Breast epithelium (tissue), 4 donors: ENCODE measurements at places on chromosomes 3 and 15. TPM values are rescaled to one million over a fixed set of nuclear protein-coding genes. Genes with fewer than 3 reads are reported as not detected.

DNA sequence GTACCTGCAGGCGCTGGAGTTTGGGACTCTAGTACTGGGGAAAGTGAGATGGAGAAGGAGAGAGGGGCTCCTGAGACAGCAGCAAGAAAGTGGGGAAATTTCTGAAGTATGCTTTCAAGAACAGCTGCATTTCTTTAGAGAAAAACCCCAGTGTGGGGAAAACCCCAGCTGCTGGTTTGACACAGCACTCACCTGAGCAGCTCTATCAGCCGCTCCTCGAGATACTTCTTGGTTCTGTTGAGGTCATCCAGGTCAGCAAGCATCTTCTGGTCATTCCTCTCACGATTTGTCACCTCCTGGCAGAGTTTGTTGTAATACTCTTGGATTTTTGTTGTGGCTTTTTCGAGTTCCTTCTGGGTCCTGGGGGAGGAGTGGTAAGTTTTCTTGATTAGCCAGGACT lies 18.8 kb downstream of the CXCR6 start:
- DNase-seq = no peak
- H3K36me3 ChIP-seq = peaks cover 23% of the 10 kb centered on the region
- H3K27me3 ChIP-seq = no peaks in the 10 kb centered on the region
- H3K4me3 ChIP-seq = no peak overlapping the region
- no peak overlapping the region for H3K27ac ChIP-seq
- H3K4me1 ChIP-seq = no peaks in the 10 kb centered on the region

DNA sequence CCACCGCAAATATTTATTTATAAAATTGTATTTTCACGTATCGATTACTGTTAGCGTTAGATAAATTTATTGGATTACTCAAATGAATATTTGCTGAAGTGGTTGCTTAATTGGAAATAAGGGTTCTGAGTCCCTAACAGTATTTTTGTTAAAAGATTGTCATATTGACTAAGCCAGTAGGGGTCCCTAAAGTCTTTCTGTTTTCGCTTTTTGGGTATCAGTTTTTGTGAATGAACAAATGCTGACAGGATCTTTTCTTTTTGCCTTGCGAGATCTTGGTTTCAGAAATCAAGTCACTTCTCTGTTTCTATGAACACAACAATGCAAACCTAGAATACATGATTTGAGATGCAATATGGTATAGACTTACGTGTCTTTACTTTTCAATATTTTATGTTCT lies 7.1 kb downstream of the RAD51 start:
- H3K4me3 ChIP-seq = no peak overlapping the region
- H3K27me3 ChIP-seq = no peaks in the 10 kb centered on the region
- H3K27ac ChIP-seq = no peak overlapping the region
- no peaks in the 10 kb centered on the region for H3K4me1 ChIP-seq
- no peak for DNase-seq

- H3K36me3 ChIP-seq = no peaks in the 10 kb centered on the region
- no peak overlapping the region for H3K27ac ChIP-seq
- no peak overlapping the region for H3K4me3 ChIP-seq
- peak; percentile 73 for DNase-seq
- H3K4me1 ChIP-seq = no peaks in the 10 kb centered on the region
Observed at GRCh38 chr15:39213385-39213840, 367.5 kb upstream of the THBS1 start.

DNA sequence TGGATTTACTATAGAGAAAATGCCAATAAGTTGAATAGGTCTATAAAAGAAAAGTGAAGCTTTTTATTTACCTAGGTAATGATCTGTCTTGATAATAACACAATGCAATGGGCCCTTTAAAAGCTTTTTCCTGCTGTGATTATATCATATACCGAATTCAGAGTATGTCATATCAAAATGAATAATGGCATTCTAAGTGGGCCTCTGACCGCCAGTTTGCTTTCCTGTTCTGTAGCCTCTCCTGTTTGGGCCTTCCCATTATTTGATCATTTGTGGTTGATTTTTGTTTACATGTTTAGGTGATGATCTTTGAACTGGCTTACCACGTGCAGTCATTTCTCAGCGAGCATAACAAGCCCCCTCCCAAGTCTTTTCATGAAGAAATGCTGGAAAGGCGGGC lies 14.9 kb downstream of the EIF2AK4 start:
- H3K27ac ChIP-seq = no peak overlapping the region
- no peak overlapping the region for H3K4me3 ChIP-seq
- H3K4me1 ChIP-seq = no peaks in the 10 kb centered on the region
- no peak for DNase-seq
- peaks cover 4% of the 10 kb centered on the region for H3K36me3 ChIP-seq

- H3K4me3 ChIP-seq = no peak overlapping the region
- H3K27me3 ChIP-seq = no peaks in the 10 kb centered on the region
- DNase-seq = no peak
Observed at GRCh38 chr3:70990185-70990584, 593.3 kb downstream of the FOXP1 start.

Gene CCR1
- 9.2 TPM for total RNA-seq

- DNase-seq = no peak
- no peaks in the 10 kb centered on the region for H3K27me3 ChIP-seq
- no peaks in the 10 kb centered on the region for H3K4me1 ChIP-seq
- no peaks in the 10 kb centered on the region for H3K36me3 ChIP-seq
- H3K27ac ChIP-seq = no peak overlapping the region
Observed at GRCh38 chr15:53827355-53827754, 67.9 kb upstream of the WDR72 start.

DNA sequence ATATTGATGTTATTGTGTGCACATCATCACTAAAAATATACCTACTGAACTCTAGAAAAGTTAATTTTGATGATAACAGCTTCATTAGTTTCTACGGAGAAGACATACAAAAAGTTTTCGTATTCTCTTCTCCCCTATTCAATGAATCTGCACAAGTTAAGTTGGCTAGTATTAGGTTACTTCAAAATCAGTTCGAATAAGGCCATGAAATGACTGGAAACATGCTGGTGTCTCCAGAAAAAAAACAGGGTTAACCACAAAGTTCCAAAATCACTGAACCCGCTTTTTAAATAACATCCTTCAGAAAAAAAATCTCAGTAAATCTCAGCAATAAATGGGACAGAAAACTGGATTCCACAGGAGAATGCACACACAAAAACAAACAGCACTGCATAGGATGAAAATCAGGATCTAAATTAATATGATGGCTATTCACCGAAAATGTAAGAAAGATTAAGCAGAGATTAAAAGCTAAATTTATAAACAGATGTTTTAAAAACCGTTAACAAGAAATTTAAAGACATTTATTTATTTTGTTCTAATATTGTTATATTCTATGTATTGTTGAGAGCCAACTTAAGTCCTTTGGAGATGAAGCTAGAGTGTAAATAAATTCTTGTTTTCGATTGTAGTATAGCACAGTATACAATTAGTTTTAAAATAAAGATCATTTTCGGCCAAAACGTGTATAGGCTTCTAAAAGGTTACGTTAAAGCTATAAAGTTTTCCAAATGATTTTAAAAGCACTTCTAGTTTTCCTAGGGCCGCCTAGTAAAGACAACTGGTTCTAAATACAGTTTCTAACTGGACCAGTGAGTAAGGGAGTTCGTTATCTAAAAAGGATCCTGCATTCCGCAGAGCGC lies 1.0 kb downstream of the IGSF11 start:
- no peaks in the 10 kb centered on the region for H3K27me3 ChIP-seq
- DNase-seq = no peak
- H3K36me3 ChIP-seq = no peaks in the 10 kb centered on the region
- H3K27ac ChIP-seq = no peak overlapping the region
- no peaks in the 10 kb centered on the region for H3K4me1 ChIP-seq

GRCh38 chr15:96053031-96053780 lies 277.3 kb upstream of the NR2F2 start:
- no peaks in the 10 kb centered on the region for H3K4me1 ChIP-seq
- no peaks in the 10 kb centered on the region for H3K27me3 ChIP-seq
- no peaks in the 10 kb centered on the region for H3K36me3 ChIP-seq
- peak overlapping the region; percentile 48 for H3K27ac ChIP-seq
- peak overlapping the region; percentile 15 for H3K4me3 ChIP-seq

DNA sequence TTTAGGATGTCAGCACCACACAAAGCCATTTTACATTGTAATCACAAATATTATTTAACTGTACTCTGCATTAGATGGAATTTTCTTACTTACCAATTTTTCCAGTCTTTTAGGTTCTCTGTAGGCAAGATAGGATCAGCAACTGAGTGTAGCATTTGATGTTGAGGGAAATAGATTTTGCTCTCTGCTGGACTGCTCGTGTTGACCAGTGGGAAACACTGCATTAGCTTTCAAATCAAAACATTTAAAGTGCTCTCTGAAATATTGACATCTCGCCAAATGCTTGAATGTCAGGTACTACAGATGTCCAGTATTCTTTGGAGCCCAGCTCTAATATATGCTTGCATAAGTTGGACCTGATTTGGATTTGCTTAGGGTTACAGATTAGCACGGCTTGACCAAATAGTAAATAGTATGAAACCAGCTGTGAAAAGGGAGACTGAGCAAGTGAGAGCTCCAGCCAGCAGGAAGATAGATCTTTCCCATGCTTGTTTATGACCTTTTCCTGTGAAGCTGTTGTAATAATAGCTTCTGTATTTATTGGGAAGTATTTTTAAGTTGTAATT lies 29.5 kb downstream of the P2RY14 start:
- H3K4me3 ChIP-seq = no peak overlapping the region
- no peak for DNase-seq
- H3K36me3 ChIP-seq = no peaks in the 10 kb centered on the region
- H3K27me3 ChIP-seq = no peaks in the 10 kb centered on the region

Gene SUSD5
- total RNA-seq = 3.8 TPM

DNA sequence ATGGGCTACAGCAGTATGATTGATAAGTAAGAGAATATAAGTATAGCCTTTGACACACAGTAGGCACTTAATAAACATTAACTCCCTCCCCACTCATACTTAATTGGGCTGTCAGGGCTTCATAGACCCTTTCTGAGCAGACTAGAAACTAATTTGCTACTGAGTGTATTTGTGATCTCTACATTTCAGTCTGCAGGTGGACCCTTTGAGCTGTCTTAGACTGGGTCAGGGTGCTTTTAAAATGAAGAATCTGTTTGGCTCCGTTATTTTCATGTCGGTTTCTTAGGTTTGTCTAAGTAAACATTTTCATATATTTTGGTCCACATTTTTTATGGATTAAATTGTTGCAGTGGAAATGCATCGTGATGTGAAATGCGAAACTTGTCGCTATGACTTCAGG lies 50.3 kb upstream of the SELENOK start:
- no peaks in the 10 kb centered on the region for H3K4me1 ChIP-seq
- no peaks in the 10 kb centered on the region for H3K27me3 ChIP-seq
- no peak overlapping the region for H3K27ac ChIP-seq

Gene LTK
- 0.66 TPM for total RNA-seq

GRCh38 chr3:52144034-52144795 lies 10.0 kb downstream of the POC1A start:
- H3K27ac ChIP-seq = no peak overlapping the region
- no peaks in the 10 kb centered on the region for H3K4me1 ChIP-seq
- no peaks in the 10 kb centered on the region for H3K36me3 ChIP-seq
- H3K4me3 ChIP-seq = no peak overlapping the region

DNA sequence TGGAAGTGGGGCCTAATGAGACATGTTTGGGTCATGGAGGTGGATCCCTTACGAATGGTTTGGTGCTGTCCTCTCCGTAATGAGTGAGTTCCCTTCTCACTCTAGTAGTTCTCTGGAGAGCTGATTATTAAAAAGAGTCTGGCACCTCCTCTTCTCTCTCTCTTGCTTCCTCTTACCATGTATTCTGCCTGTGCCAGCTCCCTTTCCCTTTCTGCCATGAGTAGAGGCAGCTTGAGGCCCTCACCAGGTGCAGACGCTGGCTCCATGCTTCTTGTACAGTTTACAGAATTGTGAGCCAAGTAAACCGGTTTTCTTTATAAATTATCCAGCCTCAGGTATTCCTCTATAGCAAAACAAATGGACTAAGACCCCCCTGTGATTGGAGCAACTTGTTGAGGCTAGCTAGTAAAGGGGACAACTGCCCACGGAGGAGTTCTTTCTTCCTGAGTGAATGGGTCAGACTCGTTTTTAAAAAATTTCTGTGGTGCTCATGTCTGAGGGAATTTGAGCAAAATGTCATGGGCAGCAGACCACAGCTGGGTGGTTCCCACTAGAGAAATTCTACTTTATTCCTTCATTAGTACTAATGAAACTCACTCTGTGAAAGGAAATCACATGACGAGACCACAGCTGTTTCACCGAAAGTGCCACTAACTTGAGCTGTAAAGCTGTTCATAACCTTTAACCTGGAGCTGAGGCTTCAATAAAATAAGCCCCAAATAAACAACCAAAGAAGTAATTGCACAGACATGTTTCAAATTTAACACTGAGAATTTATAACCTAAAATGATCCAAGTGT lies 210.0 kb downstream of the NFKBIZ start:
- no peaks in the 10 kb centered on the region for H3K27me3 ChIP-seq
- no peak overlapping the region for H3K27ac ChIP-seq
- no peak for DNase-seq
- no peaks in the 10 kb centered on the region for H3K4me1 ChIP-seq
- H3K4me3 ChIP-seq = no peak overlapping the region
- H3K36me3 ChIP-seq = no peaks in the 10 kb centered on the region

DNA sequence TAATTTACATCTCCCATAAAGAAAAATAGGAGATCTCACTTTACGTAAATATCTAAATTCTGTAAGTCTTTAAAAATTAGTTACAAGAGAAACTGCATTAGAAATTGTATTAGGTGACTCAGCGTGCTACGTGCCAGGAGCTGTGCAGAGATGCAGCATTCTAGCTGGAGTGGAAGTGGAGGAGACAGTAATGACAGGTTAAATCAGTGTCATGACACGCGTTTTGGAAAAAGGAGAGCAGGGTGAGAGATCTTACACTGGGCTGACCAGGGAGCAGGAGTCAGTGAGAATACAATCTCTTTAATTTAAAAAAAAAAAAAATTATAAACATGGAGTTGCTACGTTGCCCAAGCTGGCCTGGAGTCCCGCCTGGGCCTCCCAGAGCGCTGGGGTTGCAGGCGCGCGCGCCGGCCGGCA lies 635 bp downstream of the TUBGCP5 start:
- H3K36me3 ChIP-seq = no peaks in the 10 kb centered on the region
- H3K27me3 ChIP-seq = no peaks in the 10 kb centered on the region
- DNase-seq = no peak
- peak overlapping the region; percentile 71 for H3K4me3 ChIP-seq
- H3K27ac ChIP-seq = peak overlapping the region; percentile 41

Gene COPG1
- total RNA-seq = 82.6 TPM

- peaks cover 3% of the 10 kb centered on the region for H3K27me3 ChIP-seq
- no peak overlapping the region for H3K4me3 ChIP-seq
- H3K4me1 ChIP-seq = no peaks in the 10 kb centered on the region
- no peak for DNase-seq
- H3K36me3 ChIP-seq = no peaks in the 10 kb centered on the region
- no peak overlapping the region for H3K27ac ChIP-seq
Observed at GRCh38 chr15:82643992-82644391, 3.2 kb downstream of the CPEB1 start.

DNA sequence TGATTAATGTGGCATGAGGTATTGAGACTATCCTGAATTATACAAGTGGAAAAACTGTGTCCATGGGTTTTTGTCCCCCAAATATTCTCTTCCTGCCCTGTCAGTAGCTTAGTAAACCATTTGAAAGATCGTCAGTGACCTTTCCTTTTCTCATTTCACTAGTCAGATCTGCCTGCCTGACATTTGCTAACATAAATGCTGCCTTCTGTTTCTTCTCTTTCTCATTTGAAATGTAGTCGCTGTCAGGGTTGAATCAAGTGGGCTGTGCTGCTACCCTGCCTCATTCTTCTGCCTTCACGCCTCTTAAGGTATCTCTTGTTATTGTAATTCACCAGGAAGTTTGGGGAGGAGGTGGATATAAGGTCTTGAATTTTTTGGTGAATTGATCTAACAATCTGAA lies 67.5 kb downstream of the LRCH3 start:
- H3K27ac ChIP-seq = no peak overlapping the region
- no peak overlapping the region for H3K4me3 ChIP-seq
- no peaks in the 10 kb centered on the region for H3K4me1 ChIP-seq
- DNase-seq = no peak
- H3K27me3 ChIP-seq = no peaks in the 10 kb centered on the region
